Activated CD8-positive, alpha-beta memory T cell treated with anti-CD3 and anti-CD28 coated beads, Interleukin-2, amount 50 U/mL, for 48 hours (primary cell): ENCODE measurements at places on chromosomes 13 and 19.

DNA sequence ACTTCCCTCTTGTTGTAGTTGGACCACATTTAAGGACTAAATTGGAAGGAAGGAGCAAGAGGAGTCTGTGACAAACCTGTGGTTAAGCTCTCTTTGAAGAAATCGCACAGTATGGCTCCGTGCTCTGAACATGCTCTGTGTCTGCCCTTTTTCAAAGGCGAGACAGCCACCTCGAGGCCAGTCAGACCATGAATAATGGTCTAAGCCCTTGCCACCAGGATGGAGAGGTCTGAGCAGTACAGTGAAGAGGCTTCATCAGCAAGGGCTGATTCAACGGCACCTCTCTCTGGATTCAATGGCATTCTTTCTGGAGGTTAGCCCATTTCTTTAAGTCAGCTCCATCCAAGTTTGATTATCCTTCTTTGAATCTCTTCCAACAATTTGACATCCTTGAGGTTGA, 30.9 kb downstream of the FAM216B start:
- no peak for DNase-seq

- DNase-seq, result no peak
These were observed 10.0 kb upstream of the GRTP1 start for GRCh38 chr13:113373811-113374485.

DNA sequence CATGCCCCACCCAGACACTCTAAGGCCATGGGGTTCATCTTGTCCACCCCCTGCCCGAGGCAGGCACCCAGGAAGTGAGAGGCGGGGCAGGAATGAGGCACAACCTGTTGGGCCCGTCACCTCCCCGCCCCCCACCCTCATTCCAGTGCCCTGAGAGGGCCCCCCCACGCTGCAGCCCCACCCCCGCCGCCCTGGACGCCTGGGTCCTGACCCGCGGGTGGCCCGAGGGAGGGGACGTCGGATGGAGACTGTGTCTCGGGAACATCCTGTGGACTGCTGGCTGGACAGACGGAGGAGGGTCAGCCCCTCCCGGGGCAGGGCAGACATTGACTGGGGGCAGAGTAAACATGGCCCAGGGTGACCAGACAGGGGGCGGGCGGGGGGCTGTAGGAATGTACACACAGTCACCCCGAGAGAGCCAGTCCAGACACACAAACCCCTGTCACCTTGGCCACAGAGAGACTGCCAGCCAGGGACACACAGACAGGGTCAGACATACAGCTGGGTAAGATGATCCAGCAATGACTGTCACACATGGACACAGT, 7.4 kb upstream of the JUNB start:
- DNase-seq, result peak; percentile 63

DNA sequence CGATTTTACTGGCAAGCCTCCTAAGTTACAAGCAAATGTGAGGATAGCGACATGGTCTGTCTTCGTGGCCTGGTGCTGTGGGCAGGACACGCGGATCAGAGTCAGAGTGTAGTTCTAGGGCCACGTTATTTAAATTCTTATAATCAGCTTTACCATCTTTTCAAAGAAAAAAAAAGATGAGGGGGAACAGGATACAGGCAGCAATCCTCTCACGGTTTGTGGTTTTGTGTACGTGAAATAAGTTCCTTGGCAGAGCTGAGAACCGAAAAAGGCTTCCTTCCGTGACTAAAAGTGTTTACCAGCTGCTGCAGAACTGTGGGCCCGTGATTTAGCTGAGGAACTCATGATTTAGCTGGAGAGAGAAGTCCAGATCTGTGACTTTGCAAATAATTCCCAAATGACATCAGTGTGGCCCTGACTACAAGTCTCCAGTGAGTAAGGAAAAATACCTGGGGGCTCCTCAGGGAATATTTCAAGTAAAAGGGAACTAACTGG, 27.2 kb downstream of the RCBTB2 start:
- no peak for DNase-seq

- DNase-seq, result no peak
These were observed 83.1 kb upstream of the OXGR1 start for GRCh38 chr13:97077341-97077740.

- no peak for DNase-seq
These were observed 56.1 kb downstream of the KL start for GRCh38 chr13:33072282-33072681.

- peak; percentile 96 for DNase-seq
These were observed 7.7 kb downstream of the PNMA8B start for GRCh38 chr19:46487802-46488445.

GRCh38 chr13:20489185-20489820, 36.4 kb downstream of the CRYL1 start:
- DNase-seq, result peak; percentile 65

DNA sequence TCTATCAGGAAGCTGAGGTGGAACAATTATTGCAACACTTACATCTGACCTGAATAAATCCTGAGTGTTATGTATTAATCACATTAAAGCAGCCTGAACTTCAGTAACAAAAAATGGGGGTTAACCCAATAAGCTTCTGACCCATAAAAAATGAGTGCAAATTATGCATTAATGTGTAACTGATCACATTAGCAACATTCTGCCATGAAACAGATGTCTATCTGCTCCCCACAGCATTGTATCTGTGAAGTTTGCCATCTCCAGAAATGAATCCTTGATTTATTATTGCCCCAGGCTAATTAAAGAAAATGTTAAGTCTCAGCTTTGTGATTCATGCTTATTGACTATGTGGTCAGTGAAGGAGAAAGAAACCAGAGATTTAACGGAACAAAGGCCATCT, 304.9 kb downstream of the PCDH20 start:
- no peak for DNase-seq

- no peak for DNase-seq
These were observed 14.6 kb downstream of the GJB2 start for GRCh38 chr13:20178156-20178555.

GRCh38 chr13:19663416-19663979, 30.0 kb downstream of the MPHOSPH8 start:
- DNase-seq, result no peak

DNA sequence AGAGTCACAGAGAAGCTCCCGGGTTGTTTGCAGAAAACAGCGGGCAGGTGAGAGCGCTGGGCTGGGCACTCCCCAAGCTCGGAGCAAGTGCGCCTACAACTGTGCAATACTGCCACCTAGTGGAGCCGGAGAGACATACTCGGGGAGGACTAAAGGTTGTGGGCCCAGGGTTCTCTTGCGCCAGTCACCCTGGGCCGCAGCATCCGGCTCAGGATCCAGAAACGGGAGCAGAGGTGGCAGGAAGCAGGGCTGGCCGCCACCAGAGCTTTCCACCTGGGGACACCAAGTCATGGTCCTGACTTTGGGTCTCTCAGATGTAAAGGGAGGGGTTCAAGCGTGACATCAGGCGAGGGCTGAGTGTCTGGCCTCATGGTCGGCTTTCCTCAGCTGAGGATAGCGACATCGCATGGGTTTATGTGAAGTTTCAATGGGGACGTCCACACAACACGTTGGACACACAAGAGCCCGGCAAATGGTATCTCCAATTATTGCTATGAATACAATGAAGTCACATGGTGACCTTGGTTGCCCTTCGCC, 11.2 kb upstream of the KLK4 start:
- DNase-seq, result peak; percentile 87

GRCh38 chr19:19743176-19743575, 10.3 kb upstream of the ZNF14 start:
- no peak for DNase-seq

- no peak for DNase-seq
These were observed 16.5 kb downstream of the PLD3 start for GRCh38 chr19:40365010-40365409.

GRCh38 chr13:112615391-112615790, 27.4 kb upstream of the TUBGCP3 start:
- no peak for DNase-seq

DNA sequence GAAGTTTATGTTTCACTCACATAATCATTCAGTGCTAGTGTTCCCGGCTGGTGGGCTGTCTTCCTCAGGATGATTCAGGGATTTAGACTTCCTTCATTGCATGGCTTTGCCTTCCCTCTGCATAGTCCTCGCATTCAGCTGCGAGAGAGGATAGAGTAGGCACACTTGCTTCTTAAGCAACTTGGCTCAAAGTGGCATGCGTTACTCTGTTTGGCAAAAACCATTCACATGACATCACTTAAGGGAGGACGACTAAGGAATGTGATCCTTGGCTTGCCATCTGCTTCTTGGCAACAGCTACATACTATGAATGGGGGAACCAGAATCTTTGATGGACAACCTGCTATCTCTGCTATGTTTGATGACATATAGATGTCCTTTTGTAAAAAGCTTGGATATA, 359.3 kb downstream of the TDRD3 start:
- DNase-seq, result no peak

GRCh38 chr13:114179087-114179658, at the start of gene CFAP97D2:
CFAP97D2 (plus strand) TSS chr13:114179257; CDS start chr13:114179331, 74 bp downstream.
- DNase-seq, result no peak

DNA sequence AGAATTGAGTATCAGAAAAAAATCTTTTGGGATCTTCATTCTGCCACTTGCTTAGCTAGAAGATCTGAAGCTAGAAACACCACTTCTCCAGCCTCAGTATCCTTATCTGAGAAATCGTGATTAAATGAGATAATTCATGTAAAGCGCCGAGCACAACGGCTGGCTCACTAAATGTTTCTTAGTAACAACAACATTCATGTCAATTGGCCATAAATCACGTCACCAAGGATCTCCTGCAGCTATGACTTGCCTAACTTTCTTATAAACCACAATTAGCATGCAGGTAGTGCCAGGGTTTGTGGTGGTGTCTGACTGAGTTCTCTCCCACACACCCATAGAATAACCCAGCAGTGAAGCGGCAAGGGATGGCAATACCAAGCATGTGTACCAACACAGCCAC, 501.3 kb downstream of the EFNB2 start:
- DNase-seq, result no peak

GRCh38 chr13:91399189-91400062, 1.0 kb downstream of the GPC5 start:
- peak; percentile 57 for DNase-seq

- DNase-seq, result peak; percentile 77
These were observed 13.6 kb downstream of the CFD start for GRCh38 chr19:873084-873483.

- no peak for DNase-seq
These were observed 38.0 kb downstream of the RCBTB2 start for GRCh38 chr13:48494874-48495273.
